EL (cell line): ENCODE measurements at places on chromosomes 12 and 14.

GRCh38 chr14:74608959-74609611 lies 3.0 kb downstream of the LTBP2 start:
- DNase-seq = peak; percentile 85

GRCh38 chr14:74897642-74898041 lies 15.9 kb downstream of the DLST start:
- DNase-seq = no peak

GRCh38 chr12:122537021-122537420 lies 10.0 kb downstream of the KNTC1 start:
- no peak for DNase-seq

- no peak for DNase-seq
These were observed 694 bp upstream of the DIABLO start for GRCh38 chr12:122226366-122227125.

GRCh38 chr14:76576047-76576741 lies 185.1 kb upstream of the VASH1 start:
- DNase-seq = peak; percentile 19

DNA sequence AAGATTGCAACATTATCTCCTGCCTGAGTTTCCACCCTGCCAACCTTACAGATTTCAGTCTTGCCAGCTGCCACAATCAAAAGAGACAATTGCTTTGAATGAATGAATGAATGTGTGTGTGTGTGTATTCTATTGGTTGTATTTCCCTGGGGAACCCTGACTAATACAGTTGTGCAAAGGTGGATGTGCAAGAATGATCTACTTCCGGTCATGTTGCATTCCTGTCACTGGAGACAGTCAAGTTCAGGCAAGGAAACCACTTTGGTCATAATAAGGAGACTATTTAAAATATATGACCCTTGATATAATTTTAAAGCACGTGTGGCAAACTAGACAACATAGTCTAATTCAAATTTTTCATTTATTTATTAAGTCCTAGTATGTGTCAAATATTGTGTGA lies 13.1 kb downstream of the RERG start:
- peak; percentile 4 for DNase-seq

DNA sequence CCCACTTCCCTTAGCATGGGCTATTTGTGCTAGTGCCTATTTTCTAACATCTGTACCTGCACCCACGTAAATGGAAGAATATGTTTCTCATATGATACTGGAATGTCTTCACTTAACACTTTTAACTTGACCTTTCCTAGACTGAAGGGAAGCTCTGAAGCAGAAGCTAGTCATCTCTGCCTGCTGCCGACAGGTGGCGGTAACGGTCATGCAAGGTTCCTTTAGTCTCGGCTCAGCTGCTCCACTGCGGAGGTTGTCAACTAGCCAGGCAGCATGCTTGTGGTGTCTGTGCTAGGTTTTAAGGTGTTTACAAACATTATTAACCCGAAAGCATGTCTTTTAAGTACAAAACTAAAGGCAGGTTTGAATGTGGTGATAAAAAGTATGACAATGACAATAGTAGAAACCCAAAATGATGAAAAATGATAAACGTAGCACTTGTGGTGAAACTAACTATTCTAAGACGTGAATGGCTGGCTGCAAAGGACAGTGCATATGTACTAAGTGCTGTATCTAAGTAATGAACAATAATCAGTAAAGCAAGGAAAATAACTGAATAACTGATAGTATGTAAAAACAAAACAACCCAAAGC lies 117.2 kb downstream of the GRIN2B start:
- peak; percentile 54 for DNase-seq

GRCh38 chr12:72586456-72586855 lies 314.3 kb downstream of the TRHDE start:
- DNase-seq = no peak

DNA sequence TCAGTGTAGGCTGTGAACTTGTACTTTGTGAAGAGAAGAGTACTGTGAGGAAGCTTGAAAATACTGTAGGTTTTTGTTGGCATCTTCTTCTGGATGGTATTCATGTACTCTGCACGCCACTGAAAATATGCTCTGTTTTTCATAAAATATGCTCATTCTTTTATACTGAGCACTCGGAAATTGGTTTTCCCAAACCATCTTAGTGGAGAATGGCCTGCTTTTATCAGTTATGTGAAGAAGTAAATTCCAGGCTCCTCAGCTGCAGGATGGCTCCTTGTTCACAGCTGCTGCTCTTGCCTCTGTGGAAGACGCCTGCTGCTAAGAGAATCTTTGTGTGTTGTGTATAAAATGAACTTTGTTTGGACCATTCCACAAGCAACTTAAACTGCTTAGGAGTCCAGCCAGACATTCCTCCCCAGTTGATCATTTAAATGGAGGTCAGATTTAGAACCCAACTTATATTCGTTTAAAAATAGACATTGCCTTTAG lies 443.5 kb upstream of the RGS6 start:
- no peak for DNase-seq

DNA sequence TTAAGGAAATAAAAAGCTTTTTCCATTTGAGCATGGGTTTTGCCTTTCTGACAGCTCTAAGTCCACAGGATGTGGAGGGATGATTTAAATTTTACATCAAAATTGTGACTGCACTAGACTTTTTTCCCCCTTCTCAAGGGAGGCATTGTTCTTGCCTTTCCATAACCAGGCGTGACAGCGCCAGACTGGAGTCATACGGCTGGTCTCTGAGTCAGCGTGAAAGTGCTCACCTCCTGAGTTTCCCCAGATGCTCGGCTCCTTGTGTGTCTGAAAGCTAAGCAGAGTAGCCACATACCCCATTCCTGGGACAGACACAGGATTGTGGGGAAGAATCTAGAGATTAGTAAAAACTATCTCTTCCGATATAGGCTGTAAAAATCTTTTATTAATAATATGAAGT lies 43.1 kb downstream of the SOX5 start:
- no peak for DNase-seq

DNA sequence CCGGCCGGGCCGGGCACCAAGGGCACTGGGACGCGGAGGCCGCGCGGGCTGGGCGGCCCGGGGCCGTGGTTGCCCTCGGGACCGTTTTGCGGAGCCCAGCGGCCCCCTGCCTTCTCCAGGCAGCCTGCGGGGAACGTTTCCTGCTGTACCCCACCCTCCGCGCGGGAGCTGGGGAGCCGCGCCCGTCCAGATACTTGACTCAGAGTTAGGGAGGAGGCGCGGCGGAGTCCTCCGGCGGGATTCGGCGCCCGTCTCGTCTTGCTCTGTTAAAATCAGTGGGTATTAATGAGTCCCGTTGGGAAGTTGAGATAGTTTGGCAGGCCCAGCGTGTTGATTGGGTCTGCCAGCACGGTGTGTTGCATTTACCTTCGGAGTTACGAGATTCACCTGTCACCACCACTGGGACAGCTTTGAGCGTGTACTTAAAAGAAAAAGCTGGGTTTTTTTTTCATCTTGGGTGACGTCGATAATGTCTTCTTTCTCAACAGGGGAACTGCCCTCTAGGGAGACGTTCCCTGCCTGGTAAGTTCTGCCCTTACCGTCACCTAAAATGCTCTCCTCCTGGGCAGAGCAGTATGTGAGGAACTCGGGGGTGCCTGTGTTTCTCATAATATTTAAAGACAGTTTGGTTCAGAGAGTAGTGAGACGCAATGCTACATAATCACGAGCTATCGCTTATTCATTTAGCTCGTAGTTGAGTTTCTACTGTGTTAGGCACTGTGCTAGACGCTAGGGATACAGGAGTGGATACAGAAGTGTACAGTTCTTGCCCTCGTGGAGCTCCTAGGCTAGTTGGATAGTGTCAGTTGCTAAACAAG lies 596 bp downstream of the DLST start:
- DNase-seq = peak; percentile 48

GRCh38 chr14:37328673-37329072 lies 130.9 kb downstream of the MIPOL1 start:
- no peak for DNase-seq

GRCh38 chr12:129073157-129073915 lies 220.1 kb downstream of the GLT1D1 start:
- no peak for DNase-seq

DNA sequence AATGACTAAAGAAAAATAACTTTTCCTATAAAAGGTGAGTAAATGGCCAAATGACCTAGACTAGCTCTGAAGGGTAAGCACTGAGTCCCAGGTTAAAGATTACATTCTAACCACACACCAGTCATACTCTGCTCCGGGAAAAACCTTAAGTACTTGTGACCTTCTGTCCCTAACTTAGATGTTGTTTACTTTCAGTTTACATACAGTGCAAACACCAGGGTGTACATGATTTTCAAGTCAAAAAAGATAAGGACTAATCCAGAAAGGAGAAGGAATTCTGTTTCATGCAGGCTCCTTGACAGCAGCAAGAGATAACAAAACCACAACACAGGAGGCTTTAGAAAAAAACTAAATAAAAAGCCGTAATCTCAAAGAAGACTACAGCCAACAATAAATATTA lies 174.2 kb downstream of the PPM1H start:
- no peak for DNase-seq

DNA sequence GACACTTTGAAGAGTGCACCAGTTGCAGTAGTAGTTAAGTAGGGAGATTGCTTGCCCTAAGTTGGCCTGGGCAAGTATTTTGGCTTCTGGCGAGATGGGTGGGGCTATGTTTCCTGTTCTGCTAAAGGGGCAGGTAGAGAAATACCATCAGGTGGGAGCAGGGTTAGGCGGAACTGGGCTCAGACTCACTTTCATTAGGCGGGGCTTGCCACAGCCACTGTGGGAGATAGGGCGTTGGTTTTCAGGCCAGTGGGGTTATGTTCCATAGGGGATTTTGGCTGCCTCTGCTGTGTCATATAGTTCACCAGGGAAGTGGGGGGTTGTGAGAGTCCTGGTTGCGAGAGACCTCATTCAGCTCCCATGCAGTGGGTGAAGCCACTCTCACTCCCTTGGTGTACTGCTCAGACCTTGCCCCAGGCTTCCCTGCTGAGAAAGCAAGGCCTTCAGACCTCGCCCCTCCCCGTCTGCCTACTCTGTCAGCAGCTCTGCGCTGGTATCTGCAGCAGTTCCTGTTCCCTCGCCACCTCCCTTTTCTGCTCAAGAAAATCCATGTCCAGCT lies 43.3 kb downstream of the AEBP2 start:
- DNase-seq = no peak

DNA sequence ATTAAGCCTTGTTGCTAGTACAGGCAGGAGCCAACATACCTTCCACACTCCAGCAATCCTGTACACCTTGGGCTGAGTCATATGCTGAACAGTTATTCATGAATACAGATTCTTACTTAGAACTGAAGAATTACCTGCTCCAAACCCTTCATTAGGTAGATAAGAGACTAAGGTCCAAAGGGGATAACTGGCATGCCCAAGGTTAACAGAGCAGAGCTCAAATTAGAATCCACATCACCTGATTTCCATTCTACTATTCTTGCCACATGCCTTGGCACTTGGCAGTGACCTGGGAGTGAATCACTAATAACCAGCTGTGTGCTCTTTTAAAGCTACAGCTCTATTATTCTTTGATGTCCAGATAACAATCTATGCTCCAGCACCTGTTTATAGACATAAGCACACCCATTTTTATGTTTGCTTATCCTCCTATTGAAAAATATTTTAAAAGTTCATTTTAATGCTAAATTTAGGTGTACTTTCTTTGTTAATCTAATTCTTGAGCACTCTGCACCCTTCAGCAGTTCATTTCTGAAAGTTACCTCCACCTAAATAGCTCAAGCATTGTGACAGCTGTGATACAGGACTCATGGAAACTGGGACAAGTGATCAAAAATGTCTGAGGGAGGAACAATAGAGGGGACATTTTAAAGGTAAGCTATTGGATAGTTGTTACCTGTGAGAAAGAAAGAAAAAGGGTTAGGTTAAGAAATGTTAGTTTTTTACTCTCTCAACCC lies 19.4 kb downstream of the LPCAT3 start:
- no peak for DNase-seq

DNA sequence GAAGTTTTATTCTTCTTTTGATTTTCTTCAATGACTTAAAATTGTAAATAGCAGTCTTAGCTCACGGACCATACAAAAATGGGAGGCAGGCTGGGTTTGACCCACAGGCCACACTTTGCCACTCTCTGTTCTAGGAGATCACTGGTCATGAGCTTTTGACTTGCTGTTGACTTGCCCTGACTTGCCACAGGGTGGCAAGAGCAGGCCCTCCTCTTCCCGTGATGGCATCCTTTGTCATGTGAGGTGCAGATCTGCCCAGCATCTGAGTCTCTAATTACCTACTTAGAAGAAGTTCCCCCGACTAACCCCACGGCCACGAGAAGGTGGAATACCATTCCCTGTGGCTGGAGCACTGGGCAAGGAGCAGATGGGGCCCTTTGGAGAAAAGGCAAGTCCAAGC lies 81.0 kb upstream of the SCAF11 start:
- DNase-seq = no peak

GRCh38 chr14:52031781-52032180 lies 37.1 kb downstream of the NID2 start:
- DNase-seq = peak; percentile 91

- DNase-seq = no peak
These were observed 33.3 kb upstream of the CCND2 start for GRCh38 chr12:4240161-4240783.

- no peak for DNase-seq
These were observed 81.4 kb downstream of the ACTN1 start for GRCh38 chr14:68897559-68898155.

GRCh38 chr14:57889245-57889644 lies 23.4 kb upstream of the SLC35F4 start:
- DNase-seq = peak; percentile 34

- DNase-seq = no peak
These were observed 276.5 kb downstream of the PAWR start for GRCh38 chr12:79414252-79414651.

DNA sequence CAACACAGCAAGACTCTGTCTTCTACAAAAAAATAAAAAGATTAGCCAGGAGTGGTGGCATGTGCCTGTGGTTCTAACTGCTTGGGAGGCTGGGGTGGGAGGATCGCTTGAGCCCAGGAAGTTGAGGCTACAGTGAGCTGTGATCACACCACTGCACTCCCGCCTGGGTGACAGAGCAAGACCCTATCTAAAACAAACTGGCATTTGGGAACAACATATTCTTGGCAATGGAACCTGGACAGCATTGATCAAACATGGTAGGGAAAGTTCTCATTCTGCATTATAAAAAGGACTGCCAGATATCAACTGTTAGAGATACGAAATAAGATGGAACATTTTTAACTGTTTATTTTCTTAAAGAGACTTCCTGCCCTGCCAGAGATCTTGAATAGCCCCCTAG lies 81.5 kb downstream of the PPP2R5C start:
- DNase-seq = no peak

GRCh38 chr14:52950898-52951680 lies at the start of gene FERMT2:
FERMT2 (minus strand) TSS chr14:52951050; CDS start chr14:52950568, 482 bp downstream.
- DNase-seq = peak; percentile 92

DNA sequence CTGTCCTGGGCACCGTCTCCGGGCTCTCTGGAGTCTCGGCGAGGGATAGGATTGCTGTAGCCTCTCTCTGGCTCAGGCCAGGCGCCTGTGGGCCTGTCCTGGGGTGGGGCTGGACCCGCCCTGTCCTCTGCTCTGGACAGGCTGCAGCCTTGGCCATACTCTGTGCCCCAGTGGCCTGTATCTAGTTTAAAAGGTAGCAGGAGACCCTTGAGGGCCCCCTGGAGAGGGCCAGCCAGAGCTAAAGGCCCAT lies 1.8 kb downstream of the KIF26A start:
- no peak for DNase-seq

DNA sequence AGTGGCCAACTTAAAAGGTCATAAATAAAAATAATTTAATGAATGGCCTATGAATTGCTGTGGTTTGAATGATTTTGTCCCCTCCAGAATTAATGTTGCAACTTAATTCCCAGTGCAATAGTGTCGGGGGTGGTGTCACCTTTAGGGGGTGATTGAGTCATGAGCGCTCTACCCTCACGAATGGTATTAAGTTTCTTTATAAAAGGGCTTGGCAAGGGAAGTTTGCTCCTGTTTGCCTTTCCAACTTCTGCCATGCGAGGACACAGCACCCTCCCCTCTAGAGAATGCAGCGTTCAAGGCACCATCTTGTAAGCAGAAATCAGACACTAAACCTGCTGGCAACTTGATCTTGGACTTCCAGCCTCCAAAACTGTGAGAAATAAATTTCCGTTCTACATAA lies 253.3 kb downstream of the ATXN7L3B start:
- DNase-seq = no peak
